Ureter (tissue), 1 donor: ENCODE measurements at places on chromosomes 3 and 15. TPM values are rescaled to one million over a fixed set of nuclear protein-coding genes. Genes with fewer than 3 reads are reported as not detected.

The DNAJB8 gene
- total RNA-seq, result not detected

The HRH1 gene
- total RNA-seq, result 10.5 TPM

The ACKR4 gene
- total RNA-seq, result 10.4 TPM

The VIPR1 gene
- total RNA-seq, result 72.7 TPM

The FSIP1 gene
- 1.4 TPM for total RNA-seq

The NDUFB4 gene
- 120 TPM for total RNA-seq

The P2RY1 gene
- total RNA-seq, result 9.2 TPM

The TBC1D21 gene
- not detected for total RNA-seq

The COL8A1 gene
- 30.2 TPM for total RNA-seq

The ARRDC4 gene
- total RNA-seq, result 13.6 TPM

The SLC2A2 gene
- not detected for total RNA-seq

The ALAS1 gene
- total RNA-seq, result 144 TPM

The HRG gene
- not detected for total RNA-seq

The TAGLN3 gene
- not detected for total RNA-seq

The ZWILCH gene
- 9.0 TPM for total RNA-seq

The OR5K2 gene
- total RNA-seq, result not detected

The NEDD4 gene
- total RNA-seq, result 30.9 TPM
